ENCODE measurements at places on chromosomes 6 and 20.

DNA sequence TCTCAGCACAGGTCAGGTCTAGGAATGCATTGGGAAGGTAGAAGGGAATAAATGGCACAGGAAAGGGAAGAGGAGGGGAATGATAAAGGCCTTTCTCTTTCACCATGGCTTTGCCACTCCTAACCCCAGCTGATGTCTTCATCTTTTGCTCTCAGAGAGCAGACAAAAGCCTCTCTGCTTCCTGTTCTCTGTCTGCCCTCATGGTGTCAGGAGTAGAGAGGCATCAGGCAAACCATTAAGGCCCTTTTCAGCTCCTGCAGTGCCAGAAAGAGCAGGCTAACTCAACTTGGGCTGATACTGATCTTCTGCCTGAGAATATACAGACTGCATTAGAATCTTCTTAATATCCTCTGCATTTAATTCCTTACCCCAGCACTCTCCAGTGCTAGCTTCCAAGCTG lies 48.0 kb upstream of the STXBP5 start:
- DNase-seq = no peak

GRCh38 chr20:56463428-56463827 lies 5.0 kb upstream of the RTF2 start:
- DNase-seq = no peak

DNA sequence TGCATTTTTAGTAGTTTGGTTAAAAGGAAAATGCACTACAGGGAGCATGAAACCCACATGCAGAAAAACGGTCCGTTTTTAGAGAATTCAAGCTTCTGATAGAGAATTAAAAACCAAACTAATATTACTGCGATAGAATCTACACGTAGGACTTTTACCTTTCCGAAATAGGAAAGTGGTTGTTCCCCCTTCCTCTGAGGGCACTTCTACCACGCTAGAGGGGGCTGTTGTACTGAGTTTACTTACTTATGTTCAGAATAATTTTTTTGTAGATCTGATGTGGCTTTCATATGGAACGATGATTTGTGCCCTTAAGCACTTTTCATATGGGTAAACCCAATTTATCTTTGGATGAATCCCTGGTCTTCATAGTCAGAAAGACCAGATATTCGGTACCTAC lies 264.3 kb upstream of the PLN start:
- DNase-seq = no peak

- DNase-seq = no peak
Measured at GRCh38 chr6:126170433-126170832, 169.5 kb upstream of the CENPW start.

- no peak for DNase-seq
Measured at GRCh38 chr6:159691133-159691962, 1.7 kb downstream of the SOD2 start.

GRCh38 chr20:11124849-11125505 lies 451.2 kb upstream of the JAG1 start:
- DNase-seq = no peak

GRCh38 chr6:41581381-41581991 lies 35.3 kb downstream of the FOXP4 start:
- DNase-seq = no peak

GRCh38 chr6:42899871-42900270 lies 16.0 kb upstream of the PTCRA start:
- no peak for DNase-seq

GRCh38 chr20:35942243-35942642 lies 12.1 kb downstream of the SCAND1 start:
- DNase-seq = no peak
